ENCODE measurements at places on chromosomes 1 and 21.
A peak's percentile ranks its signal among the peaks of the same experiment; 100 is the strongest.

DNA sequence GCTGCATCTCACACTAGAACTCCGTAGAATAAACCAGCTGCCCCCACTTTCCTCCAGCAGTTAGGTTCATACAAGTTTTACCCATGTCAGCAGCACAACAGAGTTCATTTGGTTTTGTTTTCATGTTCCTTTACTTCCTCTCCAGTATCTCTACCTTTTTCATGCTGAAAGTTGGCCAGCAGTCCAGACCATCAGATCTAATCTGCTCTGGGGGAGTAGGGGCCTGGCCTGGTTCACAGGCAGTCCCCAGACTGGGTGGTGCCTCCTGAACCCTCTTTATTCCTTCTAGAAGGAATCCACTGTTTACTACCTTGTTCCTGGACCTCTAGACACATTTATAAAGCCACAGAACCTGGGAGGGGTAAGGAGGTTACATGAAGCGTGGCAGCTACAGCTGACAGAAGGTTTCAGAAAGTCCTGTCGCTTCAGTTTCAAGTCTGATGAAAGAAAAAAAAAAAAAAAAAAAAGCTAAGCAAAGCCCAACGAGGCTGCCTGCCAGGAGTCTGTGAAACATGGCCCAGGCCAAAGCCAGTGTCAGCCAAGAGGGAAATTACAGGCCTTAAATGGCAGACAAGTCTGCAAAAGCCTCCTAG lies 184.6 kb upstream of the JUN start:
- peak; percentile 71 for DNase-seq

DNA sequence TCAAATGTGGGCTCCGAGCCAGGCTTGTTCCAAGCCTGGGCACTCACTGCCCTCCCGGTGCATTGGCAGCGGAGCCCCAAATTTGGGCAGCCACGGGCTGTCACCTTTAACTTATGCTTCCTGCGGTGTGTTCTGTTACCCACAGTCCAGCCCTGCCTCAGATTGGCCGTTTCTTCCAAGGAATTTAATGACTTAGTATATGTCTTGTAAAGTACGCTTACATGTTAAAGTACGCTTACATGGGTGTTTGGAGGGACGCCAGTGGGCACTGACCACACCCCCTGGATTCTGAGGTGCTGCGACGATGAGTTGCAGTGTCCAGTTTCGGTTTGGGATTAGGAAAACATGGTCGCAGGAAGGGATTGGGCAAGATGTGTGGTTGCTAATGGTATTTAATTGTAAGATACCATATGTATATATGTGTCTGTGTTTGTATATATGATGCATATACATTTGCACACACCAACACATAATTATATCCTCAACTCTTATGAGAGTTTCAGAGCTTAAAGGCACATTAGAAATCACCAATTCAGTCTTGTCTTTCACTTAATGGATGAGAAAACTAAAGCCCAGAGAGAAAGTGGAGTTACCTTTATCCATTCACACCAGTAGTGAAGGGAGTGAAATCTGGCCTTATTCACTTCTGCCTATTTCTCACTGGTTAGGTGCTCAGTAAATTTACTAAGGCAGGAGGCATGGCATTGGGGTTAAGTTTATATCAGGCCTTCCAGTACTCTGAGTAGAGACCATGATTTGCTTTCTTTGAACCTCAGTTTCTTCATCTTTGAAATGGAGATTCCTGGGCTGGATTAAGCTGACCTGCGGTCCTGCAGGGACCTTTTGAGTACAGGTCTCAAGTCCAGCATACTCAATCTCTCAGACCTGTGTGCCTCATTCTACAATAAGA lies 1.0 kb downstream of the SMYD2 start:
- DNase-seq = peak; percentile 71

- no peak for DNase-seq
These were observed 2.2 kb upstream of the ADORA3 start for GRCh38 chr1:111505641-111506119.

DNA sequence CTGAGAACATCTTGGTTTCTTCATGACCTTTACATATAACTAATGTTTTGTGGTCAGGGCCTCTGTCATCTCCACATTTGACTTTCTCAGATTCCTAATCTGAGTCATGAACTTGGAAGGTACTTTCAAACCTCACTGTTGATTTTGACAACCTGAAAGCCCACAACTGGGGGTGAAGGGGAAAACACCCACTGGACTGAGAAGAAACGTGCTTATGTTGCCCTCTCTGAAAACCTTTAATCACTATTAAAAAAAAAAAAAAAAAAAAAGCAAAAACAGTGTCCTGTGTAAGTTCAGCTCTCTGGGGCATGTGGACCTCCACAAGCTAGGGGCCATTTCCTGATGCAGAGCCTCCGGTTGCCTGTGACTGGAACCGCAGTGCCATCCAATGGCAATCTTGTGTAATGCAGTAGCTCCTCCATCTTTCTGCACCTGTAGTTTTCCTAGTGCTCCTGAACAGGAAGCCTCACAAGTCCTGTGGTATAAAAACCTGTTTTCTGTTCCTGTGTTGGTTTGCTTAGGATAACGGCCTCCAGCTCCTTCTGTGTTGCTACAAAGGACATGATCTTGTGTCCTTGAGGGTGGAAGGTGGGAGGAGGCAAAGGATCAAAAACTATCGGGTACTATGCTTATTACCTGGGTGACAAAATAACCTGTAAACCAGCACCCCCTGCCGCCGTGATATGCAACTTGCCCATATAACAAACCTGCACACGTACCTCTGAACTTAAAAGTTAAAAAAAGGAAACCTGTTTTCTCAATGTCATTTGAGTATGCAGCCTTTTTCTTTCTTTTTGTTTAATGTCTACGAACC lies 124.5 kb downstream of the ZNF648 start:
- no peak for DNase-seq

DNA sequence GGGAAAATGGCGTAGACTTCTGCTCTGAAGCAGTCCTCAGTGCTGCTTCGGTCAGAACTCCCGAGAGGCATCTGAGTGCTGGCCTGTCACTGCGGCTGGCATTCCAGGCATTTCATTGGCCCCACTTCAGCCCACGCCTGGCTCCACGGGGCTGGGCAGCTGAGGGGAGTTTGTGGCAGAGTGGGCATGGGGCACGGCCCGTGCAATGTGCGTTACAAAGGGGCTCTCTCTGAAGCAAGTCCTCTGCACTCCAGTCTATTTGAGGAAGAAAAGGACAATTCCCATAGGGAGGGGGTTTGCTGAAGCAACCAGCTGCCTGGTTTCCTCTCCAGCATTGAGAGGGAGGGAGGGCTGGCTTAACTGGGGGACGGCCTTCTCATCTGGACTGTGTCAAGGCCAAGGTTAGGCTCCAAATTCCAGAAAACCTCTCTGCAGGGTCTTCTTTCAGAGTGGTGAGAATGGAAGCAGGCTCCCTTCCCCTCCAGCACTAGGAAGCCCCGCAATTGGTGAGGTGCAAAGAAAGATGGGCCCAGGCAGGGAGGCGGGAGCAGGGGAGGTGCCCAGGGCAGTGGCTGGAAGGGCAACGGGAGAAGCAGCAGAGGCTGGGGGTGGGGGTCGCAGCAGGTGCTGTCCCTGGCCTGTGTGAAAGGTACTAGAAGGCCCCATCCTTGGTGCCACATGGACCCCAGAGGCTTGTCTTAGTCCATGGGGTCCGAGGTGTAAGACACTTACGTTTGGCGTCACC lies 21.1 kb upstream of the GPR157 start:
- DNase-seq = no peak

GRCh38 chr1:235015291-235015985 lies 113.2 kb downstream of the TOMM20 start:
- DNase-seq = no peak

DNA sequence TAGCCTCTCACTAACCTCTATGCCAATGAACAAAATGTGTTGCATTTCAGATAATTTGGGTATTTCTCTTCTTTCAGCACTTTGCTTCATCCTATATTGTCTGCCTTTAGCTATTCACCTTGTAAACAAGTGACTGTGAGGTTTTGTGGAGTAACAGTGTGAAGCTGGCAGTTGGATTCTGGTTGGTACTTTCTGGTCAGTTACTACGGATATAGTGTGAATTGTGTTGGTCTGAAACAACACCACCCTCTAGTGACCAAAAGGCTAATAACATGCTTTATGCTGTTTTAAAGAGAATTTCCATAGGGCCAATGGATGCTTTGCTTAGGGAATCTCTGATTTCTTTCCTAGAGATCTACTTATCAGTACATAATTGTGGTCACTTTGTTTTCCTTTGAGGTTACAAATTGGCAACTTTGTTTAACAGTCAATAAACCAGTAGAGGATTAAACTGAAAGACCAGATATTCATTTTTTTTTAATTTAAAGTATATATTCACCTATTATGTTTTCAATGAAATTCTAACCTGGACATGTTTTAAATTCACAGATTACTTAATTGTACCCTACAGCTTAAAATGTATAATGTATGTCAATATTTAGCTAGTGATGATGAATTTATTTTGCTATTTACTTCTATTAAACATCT lies 2.5 kb upstream of the PTGER3 start:
- peak; percentile 72 for DNase-seq

DNA sequence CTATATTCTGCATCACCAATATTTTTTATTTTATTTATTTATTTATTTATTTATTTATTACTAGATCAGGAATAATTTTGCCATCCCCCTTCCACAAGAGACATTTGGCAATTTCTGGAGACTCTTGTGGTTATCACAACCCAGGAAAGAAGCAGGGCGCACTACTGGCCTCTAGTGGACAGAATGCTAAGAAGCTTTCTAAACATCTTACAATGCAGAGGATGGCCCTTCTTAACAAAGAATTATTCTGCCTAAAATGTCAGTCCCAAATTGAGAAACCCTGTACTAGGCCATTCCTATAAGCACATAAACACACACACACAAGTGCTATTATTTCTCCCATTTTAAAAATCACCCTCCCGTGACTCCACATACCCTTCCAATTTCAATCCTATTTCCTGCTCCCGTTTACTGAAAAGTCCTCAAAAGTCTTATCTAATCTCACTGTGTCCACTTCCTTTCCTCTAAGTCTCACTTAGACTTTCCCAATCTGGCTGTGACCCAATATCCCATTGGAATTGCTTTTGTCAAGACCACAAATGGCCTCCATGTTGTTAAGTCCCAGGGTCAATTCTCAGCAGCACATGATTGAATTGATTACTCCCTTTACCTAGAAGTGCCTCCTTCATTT lies 43.7 kb upstream of the RNF11 start:
- DNase-seq = peak; percentile 82

- no peak for DNase-seq
These were observed 80.9 kb downstream of the SLC66A1 start for GRCh38 chr1:19393046-19393445.

- DNase-seq = no peak
These were observed at the start of gene MIXL1 for GRCh38 chr1:226223157-226223785. TSS of gene MIXL1 (plus strand) at chr1:226223664. CDS start at chr1:226223682, 18 bp downstream.

DNA sequence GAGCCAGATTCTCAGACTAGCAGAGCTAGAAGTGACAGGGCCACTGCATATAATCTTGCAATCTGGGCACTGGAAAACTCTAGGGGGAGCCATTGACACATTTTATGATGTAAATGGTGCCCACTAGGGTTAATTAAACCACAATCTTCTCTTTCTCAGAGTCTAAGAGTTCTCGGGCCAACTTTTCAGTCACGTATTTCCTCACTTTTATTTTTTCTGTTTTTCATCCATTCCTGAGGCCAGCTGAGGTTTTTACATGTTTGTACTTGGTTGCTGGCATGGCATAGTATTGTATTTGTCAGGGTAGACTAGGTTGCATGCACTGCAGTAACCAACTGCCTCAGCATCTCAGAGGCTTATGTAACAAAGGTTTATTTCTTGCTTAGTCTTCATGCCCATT lies 138.2 kb downstream of the ZNF326 start:
- peak; percentile 32 for DNase-seq

DNA sequence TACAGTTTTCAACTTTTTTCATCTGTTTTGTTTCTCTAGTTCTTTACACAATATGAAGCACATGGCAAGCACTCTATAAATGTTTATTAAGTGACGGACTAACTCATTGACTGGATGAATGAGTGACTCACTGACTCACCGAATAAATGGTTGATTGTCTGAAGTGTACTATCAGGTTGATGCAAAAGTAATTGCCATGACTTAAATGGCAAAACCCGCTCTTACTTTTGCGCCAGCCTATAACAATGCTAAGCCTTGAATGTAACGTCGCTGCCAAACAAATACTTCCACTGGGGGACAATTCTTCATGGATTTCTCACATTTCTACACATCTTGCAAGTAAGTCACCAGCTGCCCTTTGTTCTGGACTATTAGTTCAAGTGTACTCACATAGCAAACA lies 109.0 kb upstream of the KCTD3 start:
- DNase-seq = no peak

- DNase-seq = peak; percentile 43
These were observed 366.1 kb upstream of the ST6GALNAC5 start for GRCh38 chr1:76501136-76501535.

DNA sequence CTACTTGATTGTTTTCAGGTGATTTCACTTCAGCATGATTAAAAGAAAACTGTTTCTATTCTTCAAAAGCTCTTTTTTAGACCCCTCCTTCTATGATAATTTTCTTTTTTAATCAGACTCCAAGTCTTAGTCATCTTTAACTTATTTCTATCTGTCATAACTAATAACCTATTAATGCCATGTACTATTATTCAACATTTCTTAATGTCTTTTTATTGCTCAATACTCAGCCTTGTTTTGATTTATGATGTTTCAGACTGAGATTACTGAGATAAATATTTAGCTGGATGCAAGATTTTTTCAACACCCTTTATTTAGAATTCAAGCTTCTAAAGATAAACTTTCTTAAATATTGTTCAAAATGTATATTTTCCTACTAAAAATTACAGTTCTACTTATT lies 53.6 kb downstream of the ATP6V1G3 start:
- peak; percentile 38 for DNase-seq

GRCh38 chr21:43916691-43917514 lies 51.9 kb downstream of the AGPAT3 start:
- no peak for DNase-seq

- no peak for DNase-seq
These were observed 24.1 kb upstream of the ARF1 start for GRCh38 chr1:228058172-228058948.

- no peak for DNase-seq
These were observed 42.5 kb downstream of the RYR2 start for GRCh38 chr1:237084341-237085077.

- DNase-seq = no peak
These were observed 5.6 kb downstream of the ATAD3B start for GRCh38 chr1:1477206-1477605.

DNA sequence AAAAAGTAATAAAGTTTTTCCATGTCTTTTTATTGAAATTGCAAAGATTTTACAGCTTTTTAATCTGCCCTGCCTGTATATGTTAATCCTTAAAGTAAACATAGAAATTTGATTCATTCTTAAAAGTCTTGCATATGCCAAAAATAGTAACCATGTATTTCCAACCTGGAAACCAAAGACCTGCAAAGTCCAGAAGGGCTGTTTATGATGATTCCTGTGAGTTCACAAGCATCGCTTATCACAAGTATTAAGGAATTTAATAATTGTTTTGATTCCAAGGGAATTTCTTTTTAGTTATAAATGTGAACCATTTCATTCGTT lies 199.1 kb downstream of the PTPRC start:
- DNase-seq = no peak
